ENCODE measurements at places on chromosomes 1 and 21.
A peak's percentile ranks its signal among the peaks of the same experiment; 100 is the strongest.

DNA sequence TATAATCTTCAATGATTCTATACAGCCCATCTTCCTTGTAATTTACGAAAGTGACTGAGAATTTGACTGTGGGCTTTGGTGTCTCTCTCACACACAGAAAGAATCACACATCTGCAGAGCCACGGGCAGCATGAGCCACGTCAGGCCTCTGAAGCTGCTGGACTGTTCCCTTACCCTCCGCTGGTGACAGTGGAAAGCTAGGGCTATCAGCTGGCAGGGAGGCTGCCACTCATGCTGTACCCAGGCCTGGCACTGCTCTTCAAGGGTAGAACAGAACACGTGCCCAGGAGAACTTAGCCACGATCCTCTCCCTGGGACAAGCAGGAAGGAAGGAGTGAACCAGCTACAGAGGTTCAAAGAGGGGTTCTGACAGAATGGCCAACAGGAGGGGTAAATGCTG is 90.7 kb downstream of the JAK1 start:
- no peak for DNase-seq

DNA sequence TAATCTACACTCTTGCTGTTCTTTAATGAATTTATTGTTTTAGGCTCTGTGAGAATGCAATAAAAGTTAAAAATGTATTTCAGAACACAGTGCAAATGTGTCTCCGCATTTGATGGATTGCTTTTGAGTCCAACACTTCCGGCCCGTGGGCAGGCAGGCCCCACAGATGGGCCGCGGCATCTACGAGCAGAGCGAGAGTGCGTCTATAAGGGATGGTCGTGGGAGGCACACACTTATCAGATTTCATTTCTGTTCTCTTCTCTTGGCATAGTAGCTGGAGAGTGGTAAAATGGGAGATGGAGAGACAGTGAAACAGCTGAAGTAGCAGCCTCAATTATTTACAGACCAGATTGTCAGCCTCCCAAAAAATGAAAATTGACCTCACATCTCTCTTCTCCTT is 134.2 kb downstream of the NAV1 start:
- DNase-seq: no peak

GRCh38 chr1:68145418-68146126 is 86.8 kb downstream of the WLS start:
- DNase-seq: no peak

DNA sequence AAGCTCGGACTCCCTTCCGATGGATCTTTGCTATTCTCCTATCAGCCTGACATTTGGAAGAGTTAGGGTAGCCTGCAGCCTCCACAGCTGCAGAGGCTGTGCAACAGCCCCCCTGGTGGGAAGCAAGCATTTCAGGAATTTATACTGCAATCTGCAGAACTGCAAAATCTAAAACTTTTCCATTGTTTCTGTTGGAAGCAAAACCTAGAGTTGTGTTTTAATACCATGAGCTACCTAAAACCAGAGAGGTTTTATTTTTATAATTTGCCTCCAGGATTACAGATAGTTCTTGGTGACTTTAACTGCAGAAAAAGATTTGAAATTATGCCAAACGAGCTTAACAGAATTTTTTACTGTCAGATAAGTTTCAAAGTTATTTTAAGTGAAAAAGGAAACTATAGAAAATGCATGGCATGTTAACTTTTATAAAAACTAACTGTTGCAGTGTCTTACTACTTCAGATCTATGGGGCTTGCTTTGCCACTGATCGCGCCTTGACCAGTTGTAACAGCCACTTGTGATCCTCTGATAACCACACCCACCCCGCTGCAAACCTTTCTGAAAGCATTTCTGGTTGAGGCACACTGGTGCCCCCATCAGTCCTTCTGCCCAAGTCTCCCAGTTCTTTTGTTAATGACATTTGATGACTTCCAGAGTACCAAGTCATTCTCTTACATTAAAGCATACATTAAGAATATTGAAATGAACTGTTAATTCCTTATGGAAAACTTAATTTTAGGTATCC is 64.8 kb downstream of the PRDM2 start:
- no peak for DNase-seq

DNA sequence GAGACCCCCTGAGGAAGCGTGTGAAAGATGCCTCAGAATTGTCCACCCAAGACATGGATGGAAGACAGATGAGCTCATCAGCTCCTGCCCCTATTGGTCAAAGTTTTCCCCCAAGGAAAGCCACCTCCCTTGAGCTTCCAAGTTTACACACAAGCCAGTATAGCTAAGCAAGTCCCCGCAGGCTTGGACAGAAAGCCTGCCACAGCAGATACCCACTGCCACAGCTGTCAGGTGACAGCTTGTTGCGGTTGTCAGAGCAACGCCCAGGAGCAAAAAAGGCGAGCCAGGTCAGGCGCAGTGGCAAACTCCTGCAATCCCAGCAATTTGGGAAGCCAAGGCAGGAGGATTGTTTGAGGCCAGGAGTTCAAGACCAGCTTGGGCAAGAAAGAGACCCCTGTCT is 60.9 kb upstream of the IFNAR2 start:
- no peak for DNase-seq

GRCh38 chr1:99850459-99851291 is 514 bp downstream of the AGL start:
- no peak for DNase-seq

DNA sequence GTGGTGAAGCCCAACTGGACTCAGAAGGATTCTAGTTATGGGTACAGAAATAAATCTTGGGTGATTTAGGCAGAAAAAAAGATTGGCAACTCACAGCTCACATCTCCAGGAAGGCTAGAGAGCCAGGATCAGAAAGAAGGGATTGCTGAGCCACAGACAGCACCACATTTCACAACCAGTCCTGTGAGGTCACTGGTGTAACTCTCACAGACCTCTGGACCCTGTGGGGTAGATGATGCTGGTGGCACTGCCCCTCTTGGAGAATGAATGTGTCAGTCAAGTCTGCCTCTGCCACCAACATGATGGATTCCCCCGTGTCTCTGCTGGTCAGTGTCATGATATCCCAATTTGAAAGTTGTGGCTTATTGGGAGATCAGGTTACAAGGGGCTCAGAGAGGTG is 70.9 kb upstream of the HMCN1 start:
- no peak for DNase-seq

- DNase-seq: no peak
Measured at GRCh38 chr1:222252788-222253187, 295.1 kb downstream of the HHIPL2 start.

- no peak for DNase-seq
Measured at GRCh38 chr1:61515096-61515495, 209.8 kb downstream of the TM2D1 start.

DNA sequence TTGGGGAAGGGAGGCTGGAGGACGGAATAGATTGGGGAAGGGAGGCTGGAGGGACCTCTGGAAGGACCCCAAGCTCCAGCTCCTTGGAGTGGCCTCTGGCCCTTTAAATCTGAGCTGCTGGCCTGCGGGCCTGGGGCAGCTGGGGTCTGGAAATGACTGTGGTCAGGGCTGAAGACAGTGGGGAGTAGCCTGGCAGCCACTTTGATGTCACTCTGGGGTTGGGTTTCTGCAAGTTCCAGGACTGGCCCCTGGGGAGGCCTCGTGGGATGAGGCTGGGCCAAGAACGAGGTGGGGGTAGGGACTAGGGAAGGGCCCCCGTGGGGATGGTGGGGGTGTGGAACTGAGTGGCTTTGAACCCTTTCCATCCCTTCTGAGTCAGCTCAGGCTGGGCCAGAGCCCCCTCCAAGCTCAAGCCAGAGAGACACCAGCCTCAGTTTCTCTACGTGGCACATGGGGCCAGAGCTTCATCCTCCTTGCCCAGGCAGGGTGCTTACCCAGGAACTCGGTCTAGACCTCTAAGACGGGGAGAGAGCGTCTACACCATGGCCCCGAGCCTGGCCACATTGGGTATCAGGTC is 59.7 kb downstream of the ALPL start:
- DNase-seq: no peak

- peak; percentile 79 for DNase-seq
Measured at GRCh38 chr1:32801096-32801715, 16.0 kb downstream of the YARS1 start.

GRCh38 chr1:63199706-63200335 is 122.5 kb upstream of the FOXD3 start:
- DNase-seq: no peak

GRCh38 chr1:19456968-19457441 is 28.3 kb downstream of the CAPZB start:
- no peak for DNase-seq

- DNase-seq: no peak
Measured at GRCh38 chr1:101587741-101588140, 350.9 kb downstream of the S1PR1 start.

- no peak for DNase-seq
Measured at GRCh38 chr1:11800756-11801433, 4.9 kb downstream of the MTHFR start.

GRCh38 chr1:59967141-59967697 is 40.6 kb upstream of the CYP2J2 start:
- peak; percentile 30 for DNase-seq

DNA sequence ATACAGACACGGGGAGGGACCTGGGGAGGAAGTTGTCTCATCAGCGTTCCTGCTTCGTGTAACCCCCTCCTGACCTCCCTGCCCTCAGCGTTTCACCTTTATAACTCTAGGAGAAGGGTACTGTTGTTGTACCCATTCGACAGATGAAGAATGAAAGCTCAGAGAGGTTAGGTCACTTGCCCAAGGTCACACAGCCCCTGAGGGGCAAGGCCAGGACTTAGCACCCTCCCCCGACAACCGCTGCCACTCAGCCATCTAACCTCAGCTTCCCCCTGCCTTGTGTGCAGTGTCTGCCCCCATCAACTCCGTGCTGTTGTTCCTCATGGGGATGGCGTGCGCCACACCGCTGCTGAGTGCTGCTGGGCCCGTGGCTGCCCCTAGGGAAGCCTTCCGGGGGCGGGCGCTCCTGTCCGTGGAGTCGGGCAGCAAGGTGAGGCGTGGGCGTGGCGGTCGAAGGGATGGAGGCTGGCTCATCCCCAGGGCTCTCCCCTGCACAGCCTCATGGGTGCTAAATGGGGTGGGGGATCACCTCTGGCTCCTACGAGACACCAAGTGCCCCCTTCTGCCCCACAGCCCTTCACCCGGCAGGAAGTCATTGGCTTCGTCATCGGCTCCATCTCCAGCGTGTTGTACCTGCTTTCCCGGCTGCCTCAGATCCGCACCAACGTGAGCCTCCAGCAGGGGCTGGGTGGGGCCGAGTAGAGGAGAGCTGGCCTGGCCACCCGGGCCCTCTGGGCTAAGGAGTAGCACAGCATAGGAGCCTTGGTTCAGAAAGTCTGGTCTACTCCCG is 14.0 kb downstream of the SLC66A1 start:
- no peak for DNase-seq

DNA sequence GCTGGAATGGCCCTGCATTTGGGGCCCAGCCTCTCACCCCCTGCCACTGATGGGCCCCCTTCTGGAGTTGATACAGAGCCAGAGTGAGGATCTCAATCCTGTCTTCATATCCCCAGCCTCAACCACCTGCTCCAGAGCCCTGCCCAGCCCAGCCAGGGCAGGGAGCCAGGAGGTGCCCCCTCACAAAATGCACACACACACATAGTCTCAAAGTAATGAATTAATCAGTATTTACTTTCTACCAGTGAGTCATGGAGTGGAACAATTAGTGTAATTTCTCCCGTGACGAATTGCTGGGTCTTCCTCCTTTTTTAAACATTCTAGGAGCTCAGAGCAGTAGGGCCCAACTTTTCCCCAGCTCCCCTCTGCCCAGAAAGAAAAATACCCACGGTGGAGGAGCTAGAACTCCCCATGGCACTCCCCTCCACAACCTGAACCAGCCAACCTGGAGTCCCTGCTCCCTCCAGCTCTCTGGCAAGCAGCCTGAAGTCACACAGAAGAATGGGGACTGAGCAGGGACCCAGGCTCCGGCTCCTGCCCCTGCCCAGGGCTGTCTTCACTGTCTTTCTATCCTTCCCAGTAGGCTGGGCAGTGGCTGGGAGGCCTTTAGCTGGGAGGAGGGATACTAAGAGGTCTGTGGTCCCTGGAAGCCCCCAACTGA is 29.3 kb downstream of the SDC3 start:
- no peak for DNase-seq

DNA sequence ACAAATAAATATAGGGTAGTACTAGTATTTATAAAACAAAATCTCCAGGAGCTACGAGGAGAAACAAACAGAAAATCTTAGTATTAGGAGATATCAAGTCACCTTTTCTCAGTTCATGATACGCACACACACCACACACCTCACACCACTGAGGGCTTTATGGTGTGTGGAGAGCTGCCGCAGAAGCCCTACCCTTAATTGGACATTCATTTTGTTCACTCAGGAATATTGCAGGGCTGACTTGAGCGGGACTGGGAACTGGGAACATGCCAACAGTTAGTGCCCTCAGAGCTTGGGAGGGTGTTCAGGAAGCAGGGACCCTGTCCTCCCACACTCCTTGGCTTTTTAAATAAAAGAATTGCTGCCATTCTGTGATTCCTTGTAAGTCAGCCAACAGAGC is 386.8 kb downstream of the RYR2 start:
- DNase-seq: no peak

DNA sequence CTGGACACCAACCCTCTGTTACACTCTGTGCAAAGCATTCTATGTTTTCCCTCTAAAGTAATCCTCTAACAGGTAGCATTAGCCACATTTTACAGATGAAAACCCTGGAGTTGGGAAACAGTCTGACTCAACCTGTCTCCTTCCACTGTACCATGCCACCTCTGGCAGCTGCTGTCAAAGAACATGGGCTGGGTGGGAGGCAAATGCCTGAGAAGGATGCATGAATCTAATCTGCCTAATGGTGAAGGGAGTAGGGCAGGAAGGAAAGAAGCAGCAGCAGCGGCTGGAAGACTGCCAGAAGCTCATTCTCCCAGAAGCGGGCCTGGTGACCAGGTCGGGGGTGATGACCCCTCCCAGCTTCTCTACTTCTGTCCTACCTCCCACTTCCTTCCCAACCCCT is 21.7 kb downstream of the LRRC71 start:
- no peak for DNase-seq

DNA sequence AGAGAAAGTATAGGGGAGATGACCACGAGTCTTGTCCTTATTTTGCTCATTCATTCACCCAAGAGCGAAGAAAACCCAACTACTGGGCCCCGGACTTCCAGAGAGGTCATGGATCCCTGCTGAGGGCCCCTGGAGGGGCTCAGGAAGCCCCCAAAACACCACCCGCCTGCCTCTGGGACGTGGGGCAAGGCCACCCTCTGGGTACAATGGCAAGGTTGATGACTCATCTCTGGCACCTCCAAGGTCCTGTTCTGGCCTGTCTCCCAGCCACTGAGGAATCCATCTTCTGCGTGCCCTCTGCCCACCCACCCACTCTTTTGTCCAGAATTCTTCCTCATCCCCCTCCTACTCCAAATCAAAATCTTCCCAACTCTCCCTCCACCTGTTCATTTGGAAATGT is 21.3 kb upstream of the PRDM15 start:
- DNase-seq: no peak

- DNase-seq: no peak
Measured at GRCh38 chr21:31387560-31388186, 43.6 kb upstream of the TIAM1 start.

DNA sequence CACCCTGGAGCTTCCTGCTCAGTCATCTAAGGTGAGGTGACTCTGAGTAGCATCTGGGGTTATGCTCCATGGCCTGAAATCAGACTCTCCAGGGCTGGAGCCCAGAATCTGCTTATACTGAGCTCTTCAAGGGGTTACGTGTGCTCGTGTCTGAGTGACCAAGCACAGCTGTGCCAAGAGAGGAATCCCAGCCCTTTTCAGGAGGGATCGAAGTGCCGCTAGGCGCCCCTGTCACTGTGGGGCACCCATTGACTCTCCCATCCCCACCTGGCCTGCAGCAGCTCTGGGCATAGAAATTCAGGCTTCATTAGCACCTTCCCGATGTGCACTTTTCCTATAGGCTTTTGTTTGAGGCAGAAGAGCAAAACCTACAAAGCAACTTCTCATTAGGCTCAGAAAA is 13.8 kb downstream of the VASH2 start:
- no peak for DNase-seq

All from non-pigmented ciliary epithelial cell (primary cell).